ENCODE measurements at places on chromosomes 7 and 10.

DNA sequence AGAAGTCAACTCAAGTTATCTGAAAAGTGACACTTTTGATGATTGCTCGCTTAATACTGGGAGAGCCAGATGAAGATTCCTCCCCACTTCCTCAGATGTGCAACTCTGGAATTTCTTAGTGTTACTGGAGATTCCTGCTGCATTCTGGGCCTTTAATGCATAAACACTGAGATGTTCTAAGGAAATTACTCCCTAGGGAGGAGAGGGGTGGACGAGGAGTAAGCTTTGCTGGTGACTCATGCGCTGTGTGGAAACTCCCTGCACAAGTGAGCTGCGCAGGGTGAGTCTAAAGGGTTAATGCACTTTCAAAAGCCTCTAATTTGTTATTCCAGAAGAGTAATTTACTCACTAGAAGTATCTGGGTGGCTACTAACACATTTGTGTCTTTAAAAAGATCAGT is 46.3 kb downstream of the EGFR start:
- no peak for DNase-seq

DNA sequence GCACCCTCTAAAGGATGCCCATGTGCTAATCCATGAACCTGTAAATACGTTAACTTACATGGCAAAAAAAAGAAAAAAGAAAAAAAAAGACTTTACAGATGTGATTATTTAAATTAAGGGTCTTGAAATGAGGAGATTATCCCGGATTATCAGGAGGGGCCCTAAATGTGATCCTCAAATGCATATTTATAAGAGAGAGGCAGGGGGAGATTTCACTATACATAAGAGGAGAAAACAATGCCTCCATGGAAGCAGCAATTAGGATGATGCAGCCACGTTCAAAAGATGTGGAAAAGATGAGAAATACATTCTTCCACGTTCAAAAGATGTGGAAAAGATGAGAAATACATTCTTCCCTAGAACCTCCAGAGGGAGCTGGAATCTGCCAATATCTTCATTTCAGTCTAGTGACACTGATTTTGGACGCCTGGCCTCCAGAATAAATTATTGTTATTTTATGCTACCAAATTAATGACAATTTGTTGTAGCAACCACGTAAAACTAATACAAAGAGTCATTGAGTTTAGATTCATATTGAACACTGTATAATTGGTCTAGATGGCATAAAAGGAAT is 328.4 kb upstream of the GNAI1 start:
- DNase-seq = no peak

DNA sequence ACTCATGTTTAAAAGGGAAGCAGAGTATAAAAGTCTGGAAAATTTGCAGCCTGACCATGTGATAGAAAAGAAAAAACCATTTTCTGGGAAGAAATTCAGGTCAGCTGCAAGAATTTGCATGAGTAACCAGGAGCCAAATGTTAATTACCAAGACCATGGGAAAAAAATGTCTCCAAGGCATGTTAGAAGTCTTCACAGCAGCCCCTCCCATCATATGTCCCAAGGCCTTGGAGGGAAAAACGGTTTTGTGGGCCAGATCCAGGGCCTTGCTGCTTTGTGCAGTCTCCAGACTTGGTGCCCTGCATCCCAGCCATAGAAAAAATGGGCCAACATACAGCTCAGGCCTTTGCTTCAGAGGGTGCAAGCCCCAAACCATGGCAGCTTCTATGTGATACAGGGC is 1019.6 kb upstream of the SORCS1 start:
- no peak for DNase-seq

GRCh38 chr7:70512144-70512543 is 619.8 kb upstream of the GALNT17 start:
- no peak for DNase-seq

GRCh38 chr10:57338823-57339558 is 928.7 kb downstream of the IPMK start:
- peak; percentile 84 for DNase-seq

GRCh38 chr10:33073641-33074415 is 115.8 kb upstream of the ITGB1 start:
- DNase-seq = peak; percentile 74

DNA sequence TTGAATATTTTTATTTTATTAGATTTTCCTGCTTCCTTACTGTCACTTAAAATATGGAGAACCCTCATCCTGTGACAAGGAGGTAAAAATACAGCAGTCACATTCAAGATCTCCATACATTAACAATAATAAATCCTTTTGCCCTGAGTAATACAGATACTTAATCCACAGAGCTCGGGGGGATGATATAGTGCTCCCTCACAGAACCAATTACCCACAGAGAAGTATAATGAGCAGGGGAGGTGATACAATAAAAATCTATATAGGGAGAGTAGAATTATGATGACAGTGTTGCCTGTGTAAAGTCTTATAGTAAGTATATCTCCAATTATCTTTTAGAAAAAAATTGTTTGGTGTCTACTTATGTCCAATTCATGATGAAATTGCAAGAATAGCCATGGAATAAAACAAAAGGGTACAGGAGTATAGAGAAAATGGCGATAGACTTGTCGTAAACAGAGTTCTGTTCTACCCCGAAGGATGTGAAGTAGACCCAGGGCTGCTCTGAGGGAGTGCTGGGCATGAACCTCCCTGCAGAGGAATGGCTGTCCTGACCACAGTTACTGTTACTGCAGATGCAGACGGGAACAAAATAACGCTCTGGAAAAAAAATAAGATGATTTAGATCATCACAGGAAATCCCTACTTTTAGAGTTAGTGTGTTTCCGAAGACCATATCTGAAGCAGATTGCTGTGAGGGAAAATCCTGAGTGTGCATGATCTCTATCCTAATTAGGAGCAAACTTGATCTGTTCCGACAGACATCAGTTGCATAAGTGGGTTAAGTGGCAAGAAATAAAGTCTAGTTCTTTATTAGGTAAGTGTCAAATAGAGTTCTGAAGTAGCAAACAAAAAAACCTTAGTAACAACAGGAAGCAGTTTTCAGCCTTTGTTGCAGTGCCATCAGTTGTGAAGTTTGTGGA is 123.7 kb downstream of the KAT6B start:
- no peak for DNase-seq

- no peak for DNase-seq
These were observed 68.0 kb upstream of the LRRC4 start for GRCh38 chr7:128099204-128099671.

GRCh38 chr7:1030444-1031070 is 13.8 kb upstream of the GPR146 start:
- no peak for DNase-seq

GRCh38 chr10:21742740-21743412 is 208.8 kb downstream of the MLLT10 start:
- DNase-seq = no peak
